Body of pancreas (tissue), 4 donors: ENCODE measurements at places on chromosomes 12 and 14. TPM values are rescaled to one million over a fixed set of nuclear protein-coding genes. Genes with fewer than 3 reads are reported as not detected.

DNA sequence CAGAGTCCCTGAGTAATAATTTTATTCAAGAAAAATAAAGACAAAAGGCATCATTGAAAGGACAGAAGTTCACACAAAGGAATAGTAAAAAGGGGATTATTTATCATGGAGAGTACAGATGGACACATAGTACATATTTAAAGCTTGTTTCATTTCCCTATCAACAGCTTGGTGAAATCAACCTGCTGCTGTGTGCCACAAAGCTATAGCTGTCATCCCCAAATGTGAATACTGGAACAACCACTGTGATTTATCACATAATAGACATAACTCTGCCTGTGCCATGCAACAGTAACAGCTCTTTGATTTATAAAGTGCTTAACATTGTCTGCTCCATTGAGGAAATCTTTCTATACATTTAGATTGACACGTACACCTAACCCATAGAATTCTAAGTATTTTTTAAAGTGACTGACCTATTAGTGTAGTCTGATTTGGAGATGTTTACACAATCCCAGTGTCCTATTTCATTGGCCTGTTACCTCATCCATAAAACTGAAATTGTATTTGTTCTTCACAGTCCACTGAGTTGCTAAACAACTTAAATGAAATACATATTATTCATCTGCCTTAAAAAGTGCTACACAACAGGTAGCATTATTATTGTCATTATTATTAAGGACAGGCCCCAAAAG lies 3.3 kb downstream of the NEMF start:
- peaks cover 32% of the 10 kb centered on the region for H3K4me1 ChIP-seq
- no peak for DNase-seq
- H3K27ac ChIP-seq: no peak overlapping the region
- H3K27me3 ChIP-seq: no peaks in the 10 kb centered on the region

DNA sequence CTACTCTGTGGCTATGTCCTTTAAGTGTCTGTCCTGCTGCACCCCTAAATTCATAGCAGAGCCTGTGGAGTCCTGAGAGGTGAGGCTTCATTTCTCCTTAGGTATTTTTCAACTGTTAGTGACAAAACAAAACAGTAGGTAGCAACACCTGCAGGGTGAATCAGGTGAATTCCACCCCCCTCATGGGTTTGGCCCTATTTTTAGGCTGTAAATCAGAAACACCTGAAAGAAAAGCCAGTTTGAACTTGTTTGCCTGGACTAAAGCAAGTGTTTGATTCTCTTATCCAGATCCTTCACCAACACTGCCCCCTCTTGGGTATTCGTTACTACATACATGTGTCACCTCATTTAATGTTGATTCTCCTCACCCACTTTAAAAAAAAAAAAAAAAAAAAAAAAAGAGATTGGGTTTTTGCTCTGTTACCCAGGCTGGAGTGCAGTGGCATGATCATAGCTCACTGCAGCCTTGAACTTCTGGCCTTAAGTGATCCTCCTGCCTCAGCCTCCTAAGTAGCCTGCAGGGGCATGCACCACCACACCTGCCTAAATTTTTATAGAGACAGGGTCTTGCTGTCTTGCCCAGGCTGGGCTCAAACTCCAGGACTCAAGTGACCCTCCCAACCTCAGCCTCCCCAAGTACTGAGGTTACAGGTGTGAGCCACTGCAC lies 10.3 kb downstream of the TBPL2 start:
- H3K36me3 ChIP-seq: no peaks in the 10 kb centered on the region
- H3K4me1 ChIP-seq: no peaks in the 10 kb centered on the region
- H3K4me3 ChIP-seq: no peak overlapping the region

DNA sequence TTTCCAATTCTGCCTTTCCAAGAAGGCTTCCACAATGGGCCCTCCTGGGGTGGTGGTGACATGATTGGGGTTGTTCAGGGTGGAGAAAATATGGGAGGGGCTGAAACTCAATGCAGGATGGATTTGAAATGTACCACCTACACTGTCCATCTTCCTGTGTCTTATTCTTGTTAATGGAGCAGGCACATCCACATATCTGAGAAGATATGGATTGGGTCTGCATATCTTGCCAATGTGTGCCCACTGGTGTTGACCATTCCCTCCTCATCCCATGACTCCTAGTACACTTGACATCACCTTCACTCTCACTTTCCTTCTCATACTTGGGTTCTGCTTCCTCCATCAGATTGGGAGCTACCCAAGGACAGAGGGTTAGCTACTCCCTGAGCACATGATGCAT lies 7.2 kb downstream of the KRT76 start:
- no peaks in the 10 kb centered on the region for H3K4me1 ChIP-seq
- H3K4me3 ChIP-seq: no peak overlapping the region
- no peak overlapping the region for H3K27ac ChIP-seq
- H3K27me3 ChIP-seq: no peaks in the 10 kb centered on the region
- H3K36me3 ChIP-seq: no peaks in the 10 kb centered on the region

Gene SETD3
- total RNA-seq: 34.6 TPM

GRCh38 chr12:74317078-74317601 lies 220.5 kb upstream of the ATXN7L3B start:
- H3K27ac ChIP-seq: no peak overlapping the region
- H3K36me3 ChIP-seq: no peaks in the 10 kb centered on the region
- no peaks in the 10 kb centered on the region for H3K27me3 ChIP-seq
- H3K4me3 ChIP-seq: no peak overlapping the region
- DNase-seq: peak; percentile 67

DNA sequence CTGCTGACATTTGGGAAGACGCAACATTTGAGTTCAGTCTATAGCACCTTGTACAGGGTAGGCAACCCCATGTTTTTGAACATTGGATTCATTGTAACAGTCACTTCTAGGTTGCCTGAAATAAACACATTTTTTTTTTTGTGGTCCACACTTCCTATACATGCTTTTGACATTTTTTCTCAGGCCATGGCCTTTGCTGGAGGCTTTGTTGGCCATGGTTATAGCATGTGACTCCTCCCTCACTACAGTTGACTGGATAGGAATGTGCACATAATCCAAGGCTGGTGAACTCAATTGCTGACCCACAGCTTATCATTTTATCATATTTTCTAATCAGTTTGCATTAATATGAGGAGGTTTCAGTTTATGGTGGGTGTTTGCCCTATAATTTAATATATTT lies 60.6 kb downstream of the TMEM117 start:
- no peaks in the 10 kb centered on the region for H3K27me3 ChIP-seq
- no peak overlapping the region for H3K27ac ChIP-seq
- no peak overlapping the region for H3K4me3 ChIP-seq
- H3K4me1 ChIP-seq: peaks cover 10% of the 10 kb centered on the region
- no peaks in the 10 kb centered on the region for H3K36me3 ChIP-seq
